ENCODE measurements at places on chromosomes 4 and X. TPM values are rescaled to one million over a fixed set of nuclear protein-coding genes. Genes with fewer than 3 reads are reported as not detected.

The PAK3 gene
- 102 TPM for total RNA-seq

GRCh38 chr4:187480146-187481145 lies 515.1 kb upstream of the ZFP42 start:
- DNase-seq, result no peak

The UCP1 gene
- 0.41 TPM for total RNA-seq

- no peak for DNase-seq
These were observed 247.0 kb upstream of the NDST4 start for GRCh38 chr4:115360431-115360830.

DNA sequence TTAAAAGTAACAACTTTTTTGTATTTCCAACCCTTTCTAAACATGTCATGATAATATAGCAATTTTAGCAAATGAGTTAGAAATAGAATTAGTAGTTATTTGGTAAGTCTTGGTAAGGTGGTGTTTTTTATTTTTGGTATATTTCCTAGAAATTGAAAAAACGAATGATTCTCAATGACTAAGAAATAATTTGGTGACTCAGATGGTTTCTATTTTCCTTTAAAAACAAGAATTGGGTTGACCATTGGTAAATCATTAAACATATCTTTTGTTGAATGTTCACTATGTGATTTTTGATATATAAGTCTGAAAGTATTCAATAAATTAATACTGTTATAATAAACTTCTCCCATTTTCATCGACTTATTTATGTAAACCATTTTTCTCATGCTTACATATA lies 206.2 kb upstream of the BANK1 start:
- DNase-seq, result no peak

DNA sequence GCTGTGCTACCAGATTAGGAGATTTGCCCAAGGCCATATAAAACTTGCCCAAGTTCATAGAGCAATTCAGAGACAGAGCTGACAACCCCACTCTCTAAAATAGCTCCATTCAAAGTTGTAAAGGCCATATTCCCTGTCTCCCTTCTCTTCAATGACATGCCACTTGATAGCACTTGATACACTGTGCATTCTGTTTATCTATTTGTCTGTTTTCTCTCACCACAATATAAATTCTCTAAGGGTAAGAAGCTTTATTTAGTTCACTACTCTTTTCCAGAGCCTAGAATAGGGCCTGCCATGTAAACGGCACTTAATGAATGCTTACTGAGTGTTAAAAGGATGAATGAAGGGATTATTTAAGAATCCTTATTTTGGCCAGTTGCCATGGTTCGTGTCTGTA lies 24.1 kb upstream of the MAP9 start:
- no peak for DNase-seq

- no peak for DNase-seq
These were observed 33.1 kb downstream of the IL15 start for GRCh38 chr4:141669501-141669900.

GRCh38 chr4:123430031-123430430 lies 33.4 kb downstream of the SPRY1 start:
- no peak for DNase-seq

The VEGFC gene
- 1.6 TPM for total RNA-seq

GRCh38 chr4:71235311-71236201 lies 103.3 kb upstream of the SLC4A4 start:
- no peak for DNase-seq

DNA sequence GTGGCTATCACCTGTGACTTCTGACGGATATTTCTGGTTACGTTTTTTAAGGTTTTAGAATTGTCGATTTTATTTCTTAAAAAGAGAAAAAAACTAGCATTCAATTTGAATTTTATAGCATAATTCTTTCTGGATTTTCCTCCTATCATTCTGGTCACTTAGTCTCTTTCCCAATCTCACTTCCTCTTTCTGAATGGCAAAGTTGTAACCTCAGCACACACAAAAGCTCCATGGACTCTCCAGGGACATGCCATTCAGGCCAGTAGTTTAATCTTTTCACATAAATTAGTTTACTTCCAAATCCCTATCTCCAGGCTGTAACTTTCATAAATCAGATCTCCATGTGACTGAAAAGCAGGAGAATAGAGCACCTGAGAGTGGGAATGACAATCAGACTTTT lies 110.7 kb downstream of the ARAP2 start:
- no peak for DNase-seq

The PLAC8 gene
- 0.41 TPM for total RNA-seq

The ASMTL gene
- total RNA-seq, result 10.6 TPM

DNA sequence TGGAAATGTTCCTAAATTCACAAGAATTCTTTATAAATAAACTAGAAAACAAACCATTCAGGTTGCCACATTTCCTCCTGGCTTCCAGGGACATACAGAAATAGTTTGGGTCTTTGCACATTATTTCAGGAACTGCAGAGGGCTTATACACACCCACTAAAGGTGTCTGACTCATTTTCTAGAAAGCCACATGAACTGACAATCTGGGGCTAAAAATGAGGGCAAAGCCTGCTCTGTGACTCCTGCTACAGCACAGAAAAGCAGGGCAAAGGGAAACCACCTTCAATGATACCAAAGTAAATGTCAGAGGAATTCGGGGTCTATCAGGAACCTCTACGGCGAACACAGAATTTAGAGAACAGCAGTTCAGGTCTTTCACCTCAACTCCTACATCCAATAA lies 112.2 kb upstream of the MAP3K15 start:
- no peak for DNase-seq

DNA sequence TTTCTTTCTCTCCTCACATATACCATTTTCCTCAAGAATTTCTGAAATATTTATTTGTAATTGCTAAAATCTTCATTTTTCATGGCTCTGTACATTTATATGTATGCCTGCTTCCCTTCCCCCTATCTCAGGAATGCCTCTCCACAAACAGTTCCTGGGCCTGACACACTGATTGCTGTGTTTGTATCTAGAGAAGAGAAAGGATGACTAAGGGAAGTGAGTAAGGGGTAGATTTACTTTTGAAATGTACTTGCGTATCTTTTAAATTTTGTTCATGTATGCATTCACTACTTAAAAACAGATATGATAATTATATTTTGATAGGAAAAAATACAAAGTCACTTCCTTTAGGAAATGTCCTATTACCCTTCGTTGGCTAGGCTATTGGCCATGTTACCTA lies 790.8 kb downstream of the PCDH18 start:
- no peak for DNase-seq

GRCh38 chr4:14247767-14248166 lies 620.2 kb upstream of the BOD1L1 start:
- DNase-seq, result no peak

The ELF2 gene
- total RNA-seq, result 141 TPM
